Non-pigmented ciliary epithelial cell (primary cell): ENCODE measurements at places on chromosomes 12 and 14.

DNA sequence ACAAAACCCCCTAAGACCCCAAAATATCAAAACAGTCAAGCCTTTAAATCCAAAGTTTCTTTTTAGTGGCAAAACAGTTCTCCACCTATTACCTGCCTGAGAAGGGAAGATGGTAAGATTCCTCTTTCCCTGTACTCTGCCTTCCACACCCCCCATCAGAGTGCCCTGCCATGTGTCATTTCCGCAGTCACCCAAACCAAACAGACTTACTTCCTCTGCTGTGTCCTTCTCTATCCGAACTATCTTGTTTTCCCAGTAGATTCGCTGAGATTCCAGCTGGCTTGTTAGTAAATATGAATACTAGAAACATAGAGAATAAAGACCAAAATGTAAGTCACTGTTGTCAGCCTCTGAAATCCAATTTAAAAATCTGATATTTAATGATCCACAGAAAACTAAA, 30.4 kb downstream of the BRAP start:
- no peak for DNase-seq

DNA sequence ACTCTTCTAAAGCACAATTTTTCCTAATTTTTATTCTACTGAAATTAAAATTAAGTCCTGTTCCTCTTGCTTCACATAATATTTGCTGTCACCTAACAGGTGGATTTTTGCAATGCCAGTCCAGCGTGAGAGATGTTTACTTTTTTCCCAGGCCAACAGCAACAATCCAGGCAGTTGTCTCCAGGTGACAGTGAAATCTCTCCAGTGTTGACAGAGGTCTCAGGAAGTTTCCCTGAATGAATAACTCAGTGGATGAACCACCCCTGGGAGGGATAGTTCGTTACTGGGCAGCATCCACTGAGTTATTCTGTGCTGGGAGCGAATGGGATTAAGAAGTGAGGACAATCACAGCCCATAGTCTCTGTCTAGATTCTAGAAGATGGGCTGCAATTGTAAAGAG, 7.1 kb upstream of the NT5DC3 start:
- no peak for DNase-seq

- no peak for DNase-seq
These were observed 60.0 kb downstream of the CFAP54 start for GRCh38 chr12:96549341-96549740.

GRCh38 chr12:84741692-84742091, 170.9 kb downstream of the SLC6A15 start:
- no peak for DNase-seq

- no peak for DNase-seq
These were observed 17.2 kb upstream of the GSC start for GRCh38 chr14:94787092-94787491.

DNA sequence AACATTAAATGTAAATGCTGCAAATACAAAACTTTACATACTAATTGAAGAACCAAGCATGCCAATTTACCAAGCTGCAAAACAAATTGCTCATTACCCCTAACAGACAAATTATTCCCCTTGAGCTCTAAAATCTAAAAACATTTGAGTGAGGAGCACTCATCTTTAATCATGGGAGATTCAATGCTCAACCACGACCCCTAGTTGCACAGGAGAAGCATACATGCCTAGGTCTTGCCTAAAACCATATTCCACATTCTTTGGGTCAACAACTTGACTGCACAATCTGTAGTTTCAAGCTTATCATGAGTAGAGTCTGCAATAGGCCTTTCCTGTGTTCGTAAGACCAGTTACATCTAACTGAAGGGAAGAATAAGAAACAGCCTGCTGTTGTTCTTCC, 69.7 kb downstream of the MGAT4C start:
- DNase-seq, result no peak

DNA sequence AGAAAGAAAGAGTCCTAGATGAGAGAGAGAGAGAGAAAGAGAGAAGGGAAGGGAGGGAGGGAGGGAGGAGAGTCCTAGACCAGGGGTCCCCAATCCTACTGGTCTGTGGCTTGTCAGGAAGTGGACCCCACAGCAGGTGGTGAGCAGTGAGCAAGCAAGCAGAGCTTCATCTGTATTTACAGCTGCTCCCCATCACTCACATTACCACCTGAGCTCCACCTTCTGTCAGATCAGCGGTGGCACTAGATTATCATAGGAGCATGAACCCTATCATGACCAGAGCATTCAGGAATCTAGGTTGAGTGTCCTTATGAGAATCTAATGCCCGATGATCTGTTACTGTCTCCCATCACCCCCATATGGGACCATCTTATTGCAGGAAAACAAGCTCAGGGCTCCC, 39.2 kb upstream of the AMN1 start:
- no peak for DNase-seq

DNA sequence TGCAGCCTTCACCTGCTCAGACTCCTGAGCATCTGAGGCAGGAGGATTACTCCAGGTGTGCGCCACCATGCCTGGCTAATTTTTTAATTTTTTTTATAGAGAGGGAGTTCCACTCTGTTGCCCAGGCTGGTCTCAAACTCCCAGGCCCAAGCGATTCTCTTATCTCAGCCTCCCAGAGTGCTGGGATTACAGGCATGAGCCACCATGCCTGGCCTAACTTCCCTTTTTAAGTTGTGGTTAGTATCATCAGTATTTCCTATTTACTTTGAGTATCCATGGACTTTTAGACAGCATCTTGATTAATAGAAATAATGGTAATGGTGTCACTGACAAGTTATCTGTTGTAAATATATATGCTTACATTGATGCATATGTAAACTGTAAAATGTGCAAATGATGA, 116.9 kb downstream of the FGD4 start:
- DNase-seq, result no peak

DNA sequence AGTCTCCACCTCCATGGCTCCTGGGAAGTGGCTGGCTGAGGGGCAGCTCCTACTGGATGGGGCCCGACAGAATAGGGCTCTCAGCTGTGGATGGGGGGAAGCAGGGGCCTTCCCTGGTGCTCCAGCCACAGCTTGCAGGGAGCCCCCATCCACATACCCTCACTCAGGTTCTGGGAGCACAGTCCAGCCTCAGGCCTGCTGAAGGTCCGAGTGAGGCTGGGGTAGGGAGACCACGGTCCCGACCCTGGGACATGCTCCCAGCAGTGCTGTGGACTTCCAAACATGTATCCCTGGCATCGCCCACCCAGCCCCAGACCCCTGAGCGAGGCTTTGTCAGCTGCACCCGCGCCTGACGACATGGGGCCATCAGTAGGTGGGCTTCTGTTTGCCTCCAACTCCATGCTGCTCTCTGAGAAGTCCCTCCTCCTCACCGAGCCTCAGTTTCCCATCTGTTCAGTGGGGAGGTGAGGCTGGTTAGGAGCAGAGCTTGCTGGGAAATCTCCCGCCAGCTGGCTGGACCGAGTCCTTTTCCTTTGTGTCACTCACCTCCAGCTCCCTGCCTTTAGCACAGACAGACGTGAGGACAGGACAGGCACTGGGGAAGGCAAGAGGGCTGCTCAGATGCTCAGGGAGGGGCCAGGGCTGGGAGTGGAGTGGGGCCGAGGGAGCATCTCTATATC, 9.1 kb upstream of the ATG101 start:
- DNase-seq, result no peak
